AML-193 (cell line): ENCODE measurements at places on chromosomes 12 and 14.

GRCh38 chr14:37139710-37140109 lies 32.7 kb downstream of the SLC25A21 start:
- no peak for DNase-seq

DNA sequence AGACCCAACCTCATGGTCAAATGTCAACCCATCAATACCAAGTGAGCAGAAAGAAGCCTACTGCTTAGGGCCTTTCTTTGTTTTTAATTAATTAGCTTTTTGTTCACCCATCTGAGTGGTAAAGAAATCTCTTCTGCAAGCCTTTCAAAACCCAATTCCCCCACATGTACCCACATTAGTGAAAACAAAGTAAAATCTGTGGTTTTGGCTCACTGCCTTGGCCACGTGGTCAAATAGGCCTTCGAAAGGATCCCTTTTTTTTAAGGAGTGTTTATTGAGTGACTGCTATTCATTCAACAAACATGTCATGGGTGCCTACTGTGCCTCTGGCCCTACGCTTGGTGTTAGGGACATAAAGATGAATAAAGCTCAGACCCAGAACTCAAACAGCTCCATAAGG lies 160.1 kb downstream of the NUAK1 start:
- DNase-seq, result no peak

- DNase-seq, result no peak
Observed at GRCh38 chr12:16606201-16606849, 363 bp upstream of the LMO3 start.

GRCh38 chr12:126545411-126545810 lies 1480.2 kb downstream of the AACS start:
- no peak for DNase-seq

DNA sequence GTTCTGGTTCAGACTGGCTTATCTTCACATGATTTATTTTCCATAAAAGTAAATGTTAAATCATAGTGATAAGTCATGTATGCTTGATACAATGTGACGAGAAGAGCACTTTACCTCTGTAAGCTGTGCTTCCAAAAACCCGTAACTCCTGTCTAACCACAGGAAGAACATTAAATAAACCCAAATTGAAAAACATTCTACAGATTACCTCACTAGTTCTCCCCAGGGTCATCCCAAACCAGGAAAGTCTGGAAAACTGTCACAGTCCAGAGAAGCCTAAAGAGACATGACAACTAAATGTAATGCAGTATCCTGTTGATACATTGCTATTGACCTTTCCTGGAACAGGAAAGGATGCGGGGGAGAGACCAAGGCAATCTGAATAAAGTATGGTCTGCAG lies 32.5 kb upstream of the DUSP6 start:
- DNase-seq, result no peak

- no peak for DNase-seq
Observed at GRCh38 chr14:74380172-74380571, 31.9 kb downstream of the VRTN start.

- DNase-seq, result no peak
Observed at GRCh38 chr12:74418573-74418972, 119.1 kb upstream of the ATXN7L3B start.

GRCh38 chr12:56411781-56412639 lies 37.2 kb downstream of the TIMELESS start:
- DNase-seq, result no peak

DNA sequence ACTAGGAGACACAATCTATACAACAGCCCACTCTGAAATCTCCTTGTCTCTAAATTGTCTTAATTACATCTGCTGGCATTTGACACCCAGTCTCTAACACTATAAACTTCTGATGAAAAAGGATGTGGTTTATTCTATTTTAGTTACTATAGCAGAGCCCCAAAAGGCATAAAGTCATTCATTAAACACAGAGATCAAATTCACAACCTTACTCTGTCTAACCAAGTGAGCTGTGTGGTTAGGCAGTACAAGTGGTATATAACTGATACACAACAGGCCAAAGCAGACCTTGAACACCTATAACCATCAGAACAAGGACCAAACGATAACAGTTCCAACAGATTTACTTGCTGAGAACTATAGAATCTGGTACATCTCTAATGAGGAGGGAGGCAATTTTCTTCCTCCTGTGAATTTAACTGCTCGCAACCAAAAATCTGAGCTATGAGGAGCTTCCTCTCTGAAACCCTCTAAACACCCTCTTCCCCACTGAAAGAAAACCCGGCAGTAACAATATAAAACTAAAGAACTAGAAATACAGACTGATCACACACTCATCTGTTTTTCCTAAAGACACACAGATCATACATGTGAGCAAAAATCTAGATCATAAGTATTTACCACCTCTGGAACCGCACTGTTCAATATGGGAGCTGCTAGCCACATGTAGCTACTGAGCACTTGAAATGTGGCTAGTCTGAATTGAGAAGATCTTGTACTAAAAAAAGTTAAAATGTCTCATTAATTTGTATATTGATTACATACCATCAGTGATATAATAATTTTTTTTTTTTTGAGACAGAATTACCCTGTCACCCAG lies 17.7 kb downstream of the SPPL3 start:
- DNase-seq, result no peak

DNA sequence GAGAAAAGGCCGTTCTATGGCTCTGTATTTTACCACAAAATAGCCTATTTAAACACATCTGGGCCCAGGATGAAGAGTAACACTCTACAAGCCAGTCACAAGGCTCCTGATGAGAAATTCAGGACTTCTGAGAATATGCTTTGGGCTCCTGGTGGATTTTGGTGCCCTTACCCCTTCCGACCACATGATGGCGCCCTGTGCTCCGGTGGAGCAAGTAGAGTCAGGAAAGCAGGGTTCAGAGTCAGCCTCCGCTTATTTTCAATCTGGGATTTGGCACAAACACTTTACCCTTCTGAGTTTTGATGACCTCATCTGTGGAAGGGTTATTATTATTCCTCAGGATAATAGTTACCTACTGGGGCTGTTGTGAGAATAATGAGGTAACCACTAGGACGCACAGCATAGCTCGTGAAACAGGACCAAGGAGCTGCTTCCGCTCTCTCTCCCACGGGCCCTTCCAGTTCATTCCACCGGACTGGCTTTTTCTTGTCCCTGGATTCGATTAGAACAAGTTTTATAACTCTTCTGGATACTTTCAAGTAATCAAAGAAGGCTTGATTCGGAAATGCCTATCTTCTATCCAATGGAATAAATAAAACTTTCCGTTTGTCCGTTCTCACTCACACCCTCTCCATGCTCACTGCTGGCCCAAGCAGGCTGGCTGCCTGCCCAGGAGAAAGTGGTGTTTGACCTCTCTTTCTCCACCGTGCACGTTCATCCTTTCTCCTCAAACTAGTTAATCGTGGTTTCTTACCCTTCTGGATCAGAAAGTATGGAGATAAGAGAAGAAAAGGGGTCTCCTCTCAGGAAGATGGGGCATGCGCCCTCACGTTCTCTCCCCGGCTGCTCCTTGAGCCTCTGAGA lies 104.6 kb downstream of the GALC start:
- DNase-seq, result no peak

DNA sequence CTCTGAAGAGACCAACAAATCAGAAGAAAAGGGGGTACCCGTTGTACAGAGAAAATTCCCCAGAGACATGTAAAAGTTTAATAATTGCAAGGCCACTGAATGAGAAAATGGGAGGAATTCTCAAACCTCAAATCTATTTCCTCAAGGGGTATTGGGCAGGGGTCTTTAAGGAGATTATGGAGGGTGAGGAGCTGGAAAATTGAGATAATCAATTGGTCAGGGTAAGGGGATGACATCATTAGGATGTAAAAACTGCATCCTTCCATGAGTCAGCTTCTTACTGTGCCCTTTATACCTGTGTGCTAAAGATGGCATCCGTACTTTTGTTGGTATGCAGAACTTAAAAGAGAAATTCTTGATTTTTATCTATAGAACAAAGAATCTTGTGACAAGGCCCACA lies 641.5 kb downstream of the LRFN5 start:
- no peak for DNase-seq

DNA sequence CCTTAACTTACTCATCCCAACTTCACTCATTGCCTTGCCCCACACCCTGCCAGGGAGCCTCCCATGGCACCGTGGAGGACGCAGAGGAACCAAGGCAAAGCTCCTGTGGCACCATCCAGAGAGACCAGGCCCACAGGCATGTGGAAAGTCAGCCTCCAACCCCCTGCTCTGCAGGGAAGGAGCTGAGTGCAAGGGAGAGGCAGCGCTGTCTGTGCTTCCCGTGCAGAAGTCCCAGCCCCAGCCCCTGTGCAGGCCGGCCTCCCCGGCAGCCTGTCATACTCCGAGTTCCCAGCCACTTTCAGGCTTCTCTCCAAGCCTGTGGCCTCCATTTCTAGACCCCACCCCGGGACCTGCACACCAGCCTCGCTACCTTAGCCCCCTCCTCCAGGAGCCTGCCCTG lies 106.4 kb downstream of the SINHCAF start:
- DNase-seq, result no peak

DNA sequence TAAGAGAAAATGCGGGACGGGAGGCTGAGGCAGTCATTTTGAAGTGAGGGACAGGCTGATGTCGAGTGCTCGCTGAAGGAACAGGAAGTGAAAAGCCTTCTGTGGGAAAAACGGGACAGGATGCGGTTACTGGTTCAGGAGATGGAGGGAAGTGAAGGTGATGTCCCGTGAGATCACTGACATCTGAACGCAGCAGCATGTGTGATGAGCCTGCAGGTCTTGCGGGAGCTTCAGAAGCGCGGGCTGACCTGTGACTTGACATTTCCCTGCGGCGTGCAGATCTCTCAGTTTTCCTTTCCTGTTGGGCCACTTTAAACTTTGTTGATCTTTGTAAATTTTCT lies 77.8 kb downstream of the DDX51 start:
- no peak for DNase-seq

DNA sequence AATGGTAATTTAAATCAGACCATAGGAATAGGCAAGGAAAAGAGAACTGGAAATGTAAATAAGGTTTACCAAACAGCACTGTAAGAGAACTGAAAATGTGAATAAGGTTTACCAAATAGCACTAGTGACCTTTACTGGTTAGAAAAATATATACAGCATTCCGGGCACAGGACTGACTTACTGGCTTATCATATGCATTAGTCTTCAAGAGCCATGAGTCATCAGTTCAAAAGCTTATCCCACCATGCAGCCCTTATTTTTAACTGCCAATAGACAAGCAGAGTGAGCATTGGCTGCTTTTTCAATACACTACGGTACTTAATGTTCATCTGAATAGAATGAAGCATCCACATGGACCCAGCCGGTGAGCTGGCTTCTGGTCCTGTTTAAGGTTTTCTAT lies 13.0 kb upstream of the NELL2 start:
- no peak for DNase-seq

- DNase-seq, result peak; percentile 18
Observed at GRCh38 chr14:34722723-34723545, 8.5 kb upstream of the CFL2 start.

DNA sequence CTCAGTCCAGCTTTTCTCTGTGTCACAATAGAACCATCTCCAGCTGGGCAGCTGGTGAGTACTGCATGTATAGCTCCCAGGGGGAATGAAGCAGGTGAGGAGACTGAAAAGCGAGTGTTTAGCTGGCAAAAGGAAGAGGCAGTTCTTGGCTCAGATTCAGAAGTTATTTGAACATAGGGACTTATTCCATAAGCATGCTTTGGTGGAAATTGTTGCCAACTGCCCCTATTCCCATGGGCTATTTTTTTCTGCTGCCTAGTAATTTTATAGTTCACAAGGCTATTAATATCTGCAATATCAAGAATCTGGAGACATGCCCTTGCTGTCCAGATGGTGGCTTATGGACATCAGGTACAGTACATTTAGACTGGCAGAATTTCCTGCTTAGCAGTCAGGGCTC lies 1112.7 kb downstream of the LRFN5 start:
- DNase-seq, result no peak

GRCh38 chr12:124756166-124756565 lies 107.5 kb downstream of the SCARB1 start:
- no peak for DNase-seq

DNA sequence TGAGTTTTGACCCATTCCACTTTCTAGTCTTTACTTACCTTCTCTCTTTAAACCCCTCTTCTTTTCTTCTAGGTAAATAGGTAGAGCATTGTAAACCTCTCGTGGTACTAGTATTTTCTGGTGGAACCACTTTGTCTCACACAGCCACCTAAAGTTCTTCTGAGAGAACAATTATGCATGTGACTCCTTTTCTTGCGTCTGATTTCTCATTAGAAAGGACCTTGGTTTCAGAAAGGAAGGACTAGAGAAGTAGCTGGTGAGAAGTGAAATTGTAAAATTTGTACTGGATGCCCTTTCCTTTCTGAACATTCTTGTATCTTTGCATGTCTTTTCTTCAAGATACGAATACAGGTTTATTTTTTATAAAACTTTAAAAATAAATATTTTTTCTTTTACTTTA lies 99.0 kb downstream of the NUBPL start:
- no peak for DNase-seq

- DNase-seq, result peak; percentile 84
Observed at GRCh38 chr12:26884765-26885576, 52.0 kb upstream of the ITPR2 start.

GRCh38 chr14:95292660-95293425 lies 26.9 kb downstream of the CLMN start:
- DNase-seq, result no peak
